ENCODE measurements at places on chromosomes 2 and 18. TPM values are rescaled to one million over a fixed set of nuclear protein-coding genes. Genes with fewer than 3 reads are reported as not detected.

TPO gene
- not detected for total RNA-seq

AFF3 gene
- 1.2 TPM for total RNA-seq

PSD4 gene
- total RNA-seq, result 2.3 TPM

UBR3 gene
- total RNA-seq, result 14.3 TPM

TRABD2A gene
- 7.5 TPM for total RNA-seq

ALK gene
- total RNA-seq, result 0.11 TPM

DNAH7 gene
- 0.23 TPM for total RNA-seq

GRCh38 chr2:170679607-170680079 lies 35.5 kb upstream of the SP5 start:
- no peak for DNase-seq

GRCh38 chr2:215817046-215817445 lies 196.3 kb downstream of the MREG start:
- DNase-seq, result no peak

GRCh38 chr18:79047556-79048244 lies 21.5 kb upstream of the ATP9B start:
- no peak for DNase-seq

- no peak for DNase-seq
Observed at GRCh38 chr2:140669911-140670310, 1460.9 kb downstream of the LRP1B start.

GRCh38 chr2:32991091-32991845 lies 44.5 kb downstream of the LTBP1 start:
- DNase-seq, result no peak

DNA sequence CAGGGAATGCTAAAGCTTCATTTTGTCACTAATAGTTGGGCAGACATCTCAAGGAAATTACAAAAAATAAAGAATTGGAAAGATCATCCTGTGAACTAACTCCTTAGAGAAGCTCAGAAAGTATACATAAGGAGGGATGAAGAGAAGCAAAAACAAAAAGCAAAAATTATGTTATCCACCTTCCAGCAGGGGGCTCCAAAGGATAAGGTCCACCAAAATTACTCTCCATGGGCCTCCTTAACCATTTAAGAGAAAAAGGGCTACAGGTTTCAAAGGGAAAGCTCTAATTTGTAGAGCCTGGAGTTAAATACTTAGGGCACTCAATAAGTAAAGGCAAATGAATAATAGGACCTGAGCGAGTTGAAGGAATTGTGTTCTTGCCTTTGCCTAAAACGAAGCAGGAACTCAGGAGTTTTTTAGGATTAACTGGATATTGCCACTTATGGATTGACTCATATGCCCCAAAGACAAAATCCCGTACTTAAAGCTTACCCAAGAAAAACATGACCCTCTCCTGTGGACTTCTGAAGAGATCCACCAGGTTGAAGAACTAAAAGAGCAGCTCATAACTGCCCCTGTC lies 1167.9 kb downstream of the DSC3 start:
- DNase-seq, result peak; percentile 14

GRCh38 chr18:64365106-64365505 lies 216.2 kb upstream of the LINC00305 start:
- no peak for DNase-seq

GRCh38 chr2:167651406-167652151 lies 595.8 kb downstream of the STK39 start:
- no peak for DNase-seq

Data from WTC11 (cell line).